ENCODE measurements at places on chromosomes 5 and 9.

GRCh38 chr5:102536323-102536928 is 37.6 kb upstream of the SLCO6A1 start:
- DNase-seq, result no peak

GRCh38 chr5:59790376-59790775 is 103.2 kb downstream of the PDE4D start:
- DNase-seq, result no peak

DNA sequence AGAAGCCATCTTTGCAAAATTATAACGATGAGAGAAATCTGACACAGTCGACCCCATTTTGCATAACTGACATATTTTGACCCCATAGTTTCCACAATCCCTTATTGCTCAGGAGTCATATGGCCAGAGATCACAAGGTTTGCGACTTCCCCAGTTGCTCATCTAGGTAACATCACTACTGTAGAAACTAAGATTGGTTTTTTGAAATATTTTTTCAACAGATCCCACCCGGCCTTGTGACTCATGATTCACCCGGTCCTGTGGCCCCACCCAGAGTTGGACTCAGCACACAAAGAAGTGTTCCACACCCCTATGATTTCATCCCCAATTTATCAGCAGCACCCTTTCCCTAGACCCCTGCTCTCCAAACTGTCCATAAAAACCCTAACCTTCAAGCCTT is 50.2 kb downstream of the TIMD4 start:
- DNase-seq, result no peak

- DNase-seq, result no peak
Observed at GRCh38 chr9:72041775-72042194, 18.6 kb downstream of the C9orf57 start.

DNA sequence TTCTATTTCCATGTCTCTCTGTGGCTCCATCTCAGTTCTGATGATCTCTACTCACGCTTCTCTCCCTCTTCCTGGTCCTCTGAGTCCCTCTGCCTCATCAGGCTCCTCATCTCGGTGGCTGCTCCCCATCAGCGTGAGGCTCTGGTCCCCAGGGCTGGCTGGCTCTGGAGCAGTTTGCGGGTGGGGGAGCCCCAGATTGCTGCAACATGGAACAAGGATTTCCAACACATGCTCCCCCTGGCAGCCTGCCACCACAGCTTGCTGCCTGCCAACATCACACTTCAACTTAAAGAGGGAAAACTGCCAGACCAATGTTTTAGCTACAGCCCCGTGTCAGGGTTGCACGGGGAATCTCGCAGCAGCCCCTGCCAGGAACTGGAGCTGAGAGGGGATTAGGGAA is 77.2 kb upstream of the NEK6 start:
- DNase-seq, result no peak
